Breast epithelium (tissue), 4 donors: ENCODE measurements at places on chromosomes 3 and 15.

GRCh38 chr3:188901671-188902287 is 270.0 kb upstream of the TPRG1 start:
- no peak for DNase-seq

DNA sequence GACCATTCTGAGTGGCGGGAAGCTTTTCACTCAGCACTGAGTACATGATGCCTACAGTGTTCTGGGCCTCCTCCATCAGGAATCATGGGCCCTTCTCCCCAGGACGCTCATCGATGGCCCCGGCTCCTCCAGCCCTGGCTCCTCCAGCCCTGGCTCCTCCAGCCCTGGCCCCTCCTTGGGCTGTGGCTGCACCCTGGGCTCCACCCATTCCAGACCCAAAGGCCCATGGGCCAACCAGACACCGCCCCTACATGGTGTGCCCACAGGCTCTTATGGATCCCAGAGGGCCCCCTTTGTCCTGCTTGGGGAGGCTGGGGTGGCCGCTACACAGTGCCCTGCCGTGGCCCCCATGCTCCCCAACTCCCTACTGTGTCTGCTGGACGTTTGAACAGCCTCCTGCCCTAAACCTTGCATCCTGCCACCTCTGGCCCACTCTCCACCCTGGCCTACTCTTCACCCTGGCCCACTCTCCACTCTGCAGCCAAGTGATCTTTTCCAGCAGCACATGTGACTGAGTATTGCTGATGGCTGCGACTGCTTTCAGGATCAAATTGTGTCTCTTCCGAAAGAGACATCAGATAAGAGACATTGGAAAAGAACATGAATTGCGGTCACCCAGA is 57.9 kb downstream of the APBA2 start:
- no peak for DNase-seq

- no peak for DNase-seq
Measured at GRCh38 chr3:14812196-14812790, 6.5 kb upstream of the FGD5 start.

DNA sequence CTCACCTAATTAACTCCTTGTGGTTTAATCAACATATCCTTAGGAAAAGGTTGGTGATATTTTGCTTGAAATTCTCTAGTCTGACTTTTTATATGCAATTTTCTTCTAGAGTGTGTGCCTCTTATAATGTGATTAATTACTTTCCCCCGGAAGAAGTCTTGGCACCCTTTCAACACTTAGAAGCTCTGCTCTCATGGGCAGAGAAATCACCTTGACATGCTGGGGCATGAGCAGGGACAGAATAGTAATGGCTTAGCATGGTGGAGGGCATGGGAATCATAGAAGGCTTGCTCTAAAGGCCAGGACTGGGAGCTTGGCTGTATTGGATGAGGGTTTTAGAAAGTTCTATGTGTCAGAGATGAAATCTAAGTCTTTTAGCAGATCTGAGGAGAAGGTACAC is 293.5 kb downstream of the AGBL1 start:
- no peak for DNase-seq

- DNase-seq = no peak
Measured at GRCh38 chr3:99624496-99625236, 13.7 kb upstream of the COL8A1 start.

DNA sequence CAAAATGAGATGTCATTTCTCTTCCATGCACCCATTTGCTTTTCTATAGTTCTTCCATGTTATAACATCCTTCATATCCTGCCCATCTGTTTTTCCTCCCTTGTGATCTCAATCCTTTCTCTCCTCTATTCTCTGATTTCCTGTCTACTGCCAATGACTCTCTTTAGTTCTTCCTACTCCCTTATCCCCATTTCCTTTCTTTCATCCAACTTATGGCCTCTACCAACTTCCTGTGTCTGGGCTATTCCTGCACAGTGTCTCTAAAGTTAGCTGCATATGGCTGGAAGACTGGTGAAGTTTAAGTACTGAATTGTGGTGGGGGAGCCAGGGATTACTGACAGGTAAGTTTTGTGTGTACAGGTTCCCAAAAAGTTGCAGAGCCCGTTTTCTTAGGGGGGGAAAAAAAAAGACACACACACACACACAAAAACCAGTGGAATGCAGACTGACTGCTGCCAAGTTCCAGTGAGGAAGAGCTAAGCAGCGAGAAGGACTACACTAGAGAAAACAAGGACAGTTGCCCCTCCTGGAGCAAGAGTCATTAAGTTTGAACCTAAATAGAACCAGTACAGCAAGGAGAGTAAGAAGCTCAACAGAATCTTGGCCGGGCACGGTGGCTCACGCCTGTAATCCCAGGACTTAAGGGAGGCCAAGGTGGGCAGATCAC is 28.8 kb downstream of the XRN1 start:
- no peak for DNase-seq

DNA sequence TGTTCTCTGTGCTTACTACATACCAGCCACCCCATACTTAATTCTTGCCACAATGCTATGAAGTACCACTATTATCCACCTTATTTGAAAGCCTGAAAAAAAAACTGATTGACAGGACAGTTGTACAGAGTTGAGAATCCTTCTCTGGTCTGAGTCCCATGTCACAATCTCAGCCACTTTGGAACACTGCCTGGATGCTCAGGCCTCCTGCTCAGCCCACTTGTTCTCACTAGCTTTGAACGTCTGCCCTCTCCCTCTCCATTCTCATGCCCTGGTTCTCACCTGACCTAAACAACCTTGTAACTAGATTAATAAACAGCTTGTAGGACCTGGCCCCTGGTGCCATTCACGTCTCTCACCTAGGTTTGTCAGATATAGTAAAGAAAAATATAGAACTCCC is 53.9 kb downstream of the TRIM69 start:
- no peak for DNase-seq

GRCh38 chr3:190552969-190553759 is 39.3 kb downstream of the IL1RAP start:
- DNase-seq = no peak

DNA sequence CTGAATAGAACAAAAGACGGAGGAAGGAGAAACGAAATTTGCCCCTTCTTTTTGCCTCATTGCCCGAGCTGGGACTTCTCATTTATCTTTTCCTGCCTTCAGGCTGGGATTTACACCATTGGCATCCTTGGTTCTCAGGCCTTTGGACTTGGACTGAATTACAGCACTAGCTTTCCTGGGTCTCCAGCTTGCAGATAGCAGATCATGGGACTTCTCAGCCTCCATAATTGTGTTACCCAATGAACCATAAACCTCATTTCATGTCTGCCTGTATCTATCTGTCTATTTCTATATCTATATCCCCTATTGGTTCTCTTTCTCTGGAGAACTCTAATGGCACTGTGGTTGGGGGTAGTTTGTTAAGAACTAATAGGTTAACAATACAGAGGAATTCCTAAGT is 31.5 kb upstream of the CTXND1 start:
- DNase-seq = no peak

DNA sequence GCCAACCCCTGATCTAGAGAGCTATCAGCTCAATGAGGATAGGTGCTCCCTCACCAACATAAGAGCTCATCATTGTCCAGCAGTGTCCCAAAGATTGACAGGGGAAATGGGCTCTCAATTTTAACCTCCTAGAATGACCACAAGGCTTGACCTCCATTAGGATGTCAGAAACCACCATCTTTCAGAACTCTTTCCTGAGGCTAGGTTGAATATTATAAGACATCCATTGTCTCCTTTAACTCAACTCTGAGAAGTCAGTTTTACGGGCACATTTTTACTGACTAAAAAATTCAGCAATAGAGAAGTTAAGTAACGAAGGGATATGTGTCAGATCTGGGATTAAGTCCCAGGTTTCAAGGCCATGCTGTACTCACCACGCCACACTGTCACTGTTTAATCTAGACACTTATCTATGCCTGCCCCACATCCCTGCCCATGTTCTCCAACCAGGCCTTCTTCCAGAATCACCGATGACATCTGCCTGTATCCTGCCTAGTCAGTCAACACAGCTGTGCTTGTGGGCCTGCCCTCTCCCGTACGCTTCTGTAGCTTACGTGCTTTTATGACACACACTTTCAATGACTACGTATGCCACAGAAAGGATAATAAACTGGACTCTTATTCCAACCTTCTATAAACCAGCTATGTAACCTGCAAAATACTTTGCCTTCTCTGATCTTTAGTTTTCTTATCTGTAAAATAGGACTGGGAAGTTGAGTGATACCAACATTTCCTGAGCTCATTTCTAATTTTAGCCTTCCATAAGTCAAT is 17.1 kb upstream of the MUC13 start:
- no peak for DNase-seq

DNA sequence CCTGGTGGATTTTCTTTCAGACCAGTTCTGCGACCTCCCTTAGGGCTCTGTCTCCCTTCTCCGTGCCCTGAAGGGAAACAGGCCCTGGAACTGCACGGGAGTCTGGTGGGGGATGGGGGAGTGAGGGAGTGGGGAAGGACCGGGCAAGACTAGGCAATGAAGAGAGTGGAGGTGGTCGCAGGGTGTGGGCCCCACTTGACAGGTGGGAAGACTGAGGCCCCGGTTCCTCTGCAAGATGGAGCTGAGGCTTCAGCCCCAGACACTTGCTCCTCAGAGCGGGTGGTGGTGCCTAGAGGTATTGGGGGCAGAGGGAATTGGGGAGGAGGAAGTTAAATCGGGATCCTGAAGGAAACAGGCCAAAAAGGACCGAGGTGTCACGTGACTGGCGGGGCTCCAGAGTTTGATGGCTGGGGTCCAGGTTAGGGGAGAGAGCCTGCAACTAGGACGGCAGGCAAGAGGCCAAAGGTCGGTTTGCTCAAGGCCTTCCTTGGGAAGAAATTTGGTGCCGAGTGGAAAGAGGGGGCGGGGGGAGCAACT is 597 bp upstream of the CAMK1 start:
- DNase-seq = peak; percentile 64

DNA sequence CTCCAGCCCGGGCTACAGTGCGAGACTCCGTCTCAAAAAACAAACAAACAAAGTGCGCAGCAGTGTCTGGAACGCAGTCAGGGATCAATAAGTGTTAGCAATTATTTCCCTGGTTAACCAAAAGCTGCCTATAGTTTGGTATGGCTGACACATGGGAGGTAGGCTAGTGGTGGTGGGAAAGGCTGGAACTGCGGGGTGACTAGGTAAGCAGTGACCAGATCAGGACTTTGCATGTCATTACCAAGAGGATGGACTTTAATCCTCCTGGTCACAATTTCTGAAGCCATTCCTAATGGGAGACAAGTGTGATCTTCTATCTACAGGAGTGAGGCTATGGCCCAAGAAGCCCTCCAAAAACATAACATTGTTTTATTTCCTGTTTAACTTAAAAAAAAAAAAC is 47.8 kb downstream of the SLC30A4 start:
- no peak for DNase-seq

GRCh38 chr3:54376939-54377578 is 254.7 kb downstream of the CACNA2D3 start:
- DNase-seq = no peak

- no peak for DNase-seq
Measured at GRCh38 chr3:129536374-129536667, 6.7 kb upstream of the H1-8 start.

GRCh38 chr3:46566040-46566641 is at the start of gene LRRC2:
LRRC2 (minus strand) TSS chr3:46566302; CDS start chr3:46551591, 14,711 bp downstream.
- DNase-seq = no peak

DNA sequence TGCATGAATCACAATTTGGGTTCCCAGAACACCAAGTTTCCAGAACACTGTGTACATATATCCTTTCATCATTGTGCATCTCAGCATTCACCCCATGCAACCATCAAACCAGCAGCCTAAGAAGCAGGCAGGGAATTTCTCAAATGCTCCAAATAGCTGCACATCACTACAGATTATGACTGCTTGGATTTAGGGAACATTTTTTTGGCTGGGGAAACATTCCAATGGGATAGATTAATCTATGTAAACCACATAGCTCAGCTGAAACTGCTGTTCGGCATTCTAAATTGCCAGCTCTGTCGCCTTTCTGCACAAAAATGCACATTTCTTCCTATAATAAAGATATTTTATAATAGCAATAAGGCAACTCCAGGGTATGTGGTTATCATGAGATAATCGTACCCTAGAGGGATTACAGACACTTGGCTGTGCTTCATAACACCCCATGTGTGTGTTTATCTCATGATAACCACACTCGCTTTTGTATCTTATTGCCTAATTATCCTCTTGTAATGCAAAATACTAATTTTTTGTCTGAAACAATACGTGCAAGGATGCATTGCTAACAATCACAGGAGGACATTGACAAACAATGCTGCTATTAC is 483.7 kb upstream of the DPH6 start:
- DNase-seq = no peak

DNA sequence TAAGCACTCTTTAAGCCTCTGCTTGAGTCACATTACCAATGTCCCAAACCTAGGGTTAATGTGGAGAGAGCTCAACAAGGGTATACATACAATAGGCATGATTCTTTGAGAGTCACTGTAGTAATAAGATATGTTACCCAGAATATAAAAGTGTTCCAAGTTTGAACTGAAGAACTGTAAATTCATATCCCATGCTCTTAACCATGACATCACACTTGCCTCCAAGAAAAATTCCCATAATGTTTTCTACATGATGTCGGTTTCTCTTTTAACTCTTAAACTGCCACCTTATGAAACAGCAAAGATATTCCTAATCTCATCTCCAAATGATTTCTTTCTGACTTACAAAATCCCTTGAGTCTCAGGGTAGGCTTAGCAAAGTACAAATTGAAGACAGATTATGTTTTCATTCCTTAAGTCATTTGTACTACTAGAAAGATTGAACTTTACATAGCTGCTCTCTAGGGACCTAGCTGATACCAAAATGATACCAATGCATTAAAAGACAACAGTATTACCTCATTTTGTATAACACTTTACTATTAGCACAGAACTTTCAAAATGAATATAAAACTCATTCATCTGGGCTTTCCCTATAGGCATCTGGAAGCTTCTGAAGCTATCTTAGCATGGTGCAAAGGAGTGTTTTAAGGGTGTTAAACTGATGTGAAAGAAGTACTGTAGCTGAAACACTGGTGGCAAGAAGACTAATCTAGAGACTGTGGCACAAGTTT is 127.1 kb downstream of the KCNMB2 start:
- no peak for DNase-seq

GRCh38 chr3:194439881-194440550 is 41.0 kb upstream of the GP5 start:
- DNase-seq = no peak

- DNase-seq = no peak
Measured at GRCh38 chr3:66442254-66443117, 58.3 kb downstream of the LRIG1 start.

DNA sequence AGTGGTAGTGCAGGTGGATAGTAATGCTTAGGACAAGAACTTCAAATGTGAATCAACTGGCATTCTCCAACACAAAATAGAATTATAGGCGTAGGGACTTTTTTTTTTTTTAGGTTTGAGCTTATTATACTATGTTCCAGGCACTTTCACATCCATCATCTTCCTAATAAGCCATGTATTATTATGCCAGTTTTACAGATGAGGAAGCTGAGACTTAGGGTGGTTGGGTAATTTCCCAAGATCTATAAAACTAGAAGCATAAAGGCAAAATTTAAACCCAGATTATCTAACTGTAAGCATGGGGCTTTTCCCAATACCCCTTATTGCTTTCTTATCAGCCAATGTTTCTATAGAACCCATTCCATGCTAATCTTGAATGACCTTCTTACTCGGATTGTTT is 75.1 kb upstream of the ETV5 start:
- no peak for DNase-seq

GRCh38 chr3:196111939-196112386 is 30.1 kb upstream of the TFRC start:
- no peak for DNase-seq

GRCh38 chr3:60980342-60980692 is 270.9 kb downstream of the FHIT start:
- no peak for DNase-seq

- DNase-seq = no peak
Measured at GRCh38 chr3:70386043-70386442, 73.6 kb upstream of the MDFIC2 start.
